ENCODE measurements at places on chromosomes 11 and 22. TPM values are rescaled to one million over a fixed set of nuclear protein-coding genes. Genes with fewer than 3 reads are reported as not detected.

Gene OR52B4
- total RNA-seq, result not detected

Gene RSF1
- 46.2 TPM for total RNA-seq

Gene SULT4A1
- total RNA-seq, result not detected

- DNase-seq, result no peak
Measured at GRCh38 chr22:22171357-22172218, 73.0 kb upstream of the VPREB1 start.

- DNase-seq, result no peak
Measured at GRCh38 chr11:75814363-75814676, 690 bp upstream of the UVRAG start.

DNA sequence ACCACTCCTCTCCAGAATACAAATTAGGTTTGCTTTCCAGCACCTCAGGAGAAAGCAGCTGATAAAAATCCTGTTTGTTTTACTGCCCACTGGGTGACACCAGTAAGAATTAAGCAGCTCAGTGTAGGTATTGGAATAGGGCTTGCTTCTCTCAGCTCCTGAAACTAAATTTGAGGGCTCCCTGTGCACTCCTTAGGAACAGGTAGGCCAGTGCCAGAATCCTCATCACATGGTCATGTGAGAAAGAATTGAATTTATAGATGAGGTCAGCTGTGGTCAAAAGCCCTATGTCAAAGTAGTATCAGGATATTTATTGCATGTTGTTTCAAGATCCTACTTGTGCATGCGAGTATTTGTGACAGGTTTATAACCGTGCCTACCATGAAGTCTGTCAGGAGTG lies 1.0 kb downstream of the PRSS23 start:
- no peak for DNase-seq

DNA sequence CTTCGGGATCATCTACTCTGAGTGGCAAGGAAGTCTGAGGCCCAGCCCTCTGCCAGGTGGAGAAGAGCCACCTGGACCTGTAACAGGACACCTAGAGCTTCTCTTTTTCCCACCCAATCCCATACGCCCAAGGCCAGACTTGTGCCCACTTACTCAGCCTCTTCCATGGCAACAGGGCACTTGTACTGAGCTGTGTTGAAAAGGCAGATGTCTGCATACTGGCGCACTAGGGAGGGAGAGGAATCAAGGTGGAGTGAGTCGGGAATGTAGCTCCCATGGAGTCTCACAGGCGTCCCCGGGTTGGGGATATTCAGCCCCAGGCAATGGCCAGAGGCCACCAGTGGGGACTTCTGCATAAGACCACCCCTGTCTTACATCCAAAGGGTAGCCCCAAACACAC lies 36.1 kb downstream of the TPBGL start:
- no peak for DNase-seq

GRCh38 chr11:130164221-130164570 lies 4.6 kb downstream of the ST14 start:
- no peak for DNase-seq

GRCh38 chr11:118620529-118621070 lies 13.2 kb downstream of the PHLDB1 start:
- peak; percentile 55 for DNase-seq

- no peak for DNase-seq
Measured at GRCh38 chr11:86930957-86931547, 24.1 kb downstream of the FZD4 start.

DNA sequence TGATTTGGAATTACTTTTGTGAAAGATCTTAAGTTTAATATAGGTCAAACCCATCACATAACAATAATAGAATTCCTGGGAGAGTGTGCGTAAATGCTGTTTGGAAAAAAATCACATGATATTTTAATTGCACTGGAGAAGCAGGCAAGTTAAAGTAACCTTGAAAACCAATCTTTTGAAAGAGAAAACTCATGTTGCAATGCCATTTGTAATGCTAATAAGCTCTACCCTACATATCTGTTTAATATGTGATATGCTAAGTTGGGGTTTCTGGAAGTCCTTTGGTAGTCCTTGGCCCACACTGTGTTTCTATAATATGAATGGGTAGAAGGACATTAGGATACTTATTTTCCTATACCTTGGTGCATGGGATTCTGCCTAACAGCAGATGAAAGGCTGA lies 370.4 kb downstream of the DDX10 start:
- peak; percentile 33 for DNase-seq
